ENCODE measurements at places on chromosomes 1 and 21. TPM values are rescaled to one million over a fixed set of nuclear protein-coding genes. Genes with fewer than 3 reads are reported as not detected.

The TFF3 gene
- not detected for total RNA-seq

The CCDC27 gene
- not detected for total RNA-seq

DNA sequence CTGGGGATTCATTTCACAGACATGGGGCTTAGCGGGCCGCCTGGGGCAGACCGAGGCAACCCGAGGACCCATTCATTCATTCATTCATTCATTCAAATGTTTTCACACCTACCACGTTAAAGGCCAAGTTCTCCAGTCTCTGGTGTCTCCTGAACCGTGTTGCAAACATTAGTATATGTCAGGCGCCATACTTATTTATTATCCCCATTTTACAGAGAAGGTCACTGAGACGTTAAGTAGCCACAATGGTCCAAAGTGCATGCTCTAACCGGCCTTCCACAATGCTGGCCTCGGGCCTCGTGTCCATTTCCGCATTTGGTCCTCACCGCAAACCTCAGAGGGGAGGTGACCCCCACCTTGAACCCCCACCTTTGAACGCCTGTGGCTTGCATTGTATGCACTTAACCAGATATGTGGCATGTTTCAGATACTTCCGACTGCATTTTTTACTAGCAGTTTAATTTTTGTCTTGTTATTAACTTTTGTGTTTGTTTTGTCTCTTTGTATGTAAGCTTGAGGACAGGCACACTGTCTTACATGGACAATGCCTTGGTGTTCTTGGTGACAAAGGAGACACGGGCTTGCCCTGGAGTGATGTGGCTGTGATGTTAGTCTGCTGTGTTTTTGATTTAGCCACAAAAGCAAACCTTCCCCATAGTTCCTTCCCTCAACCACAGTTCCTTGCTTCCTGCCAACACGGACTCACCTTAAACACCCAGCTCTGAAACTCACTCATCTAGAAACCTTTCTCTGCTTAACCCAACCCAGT lies 1.2 kb upstream of the IFFO2 start:
- no peak for DNase-seq

The CDK18 gene
- not detected for total RNA-seq

DNA sequence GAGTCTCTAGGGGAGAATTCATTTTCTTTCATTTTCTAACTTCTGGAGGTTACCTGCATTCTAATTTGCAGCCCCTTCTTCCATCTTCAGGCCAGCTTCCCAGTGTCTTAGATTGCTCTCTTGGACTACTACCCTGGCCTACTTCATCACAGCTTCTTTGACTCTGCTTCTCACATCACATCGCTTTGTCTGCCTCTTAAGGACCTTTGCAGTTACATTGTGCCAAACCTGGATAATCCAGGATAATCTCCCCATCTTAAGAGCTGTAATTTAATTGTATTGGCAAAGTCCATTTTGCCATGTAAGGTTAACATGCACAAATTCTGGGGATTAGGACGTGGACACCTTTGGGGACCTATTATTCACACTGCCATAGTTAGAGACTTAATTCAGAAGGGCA lies 18.4 kb downstream of the RNF2 start:
- no peak for DNase-seq

The KCNJ10 gene
- not detected for total RNA-seq

The LCE1C gene
- not detected for total RNA-seq

- no peak for DNase-seq
These were observed 3881.0 kb downstream of the SRGAP2C start for GRCh38 chr1:125065821-125066180.

The GRIK1 gene
- not detected for total RNA-seq

The UTP25 gene
- 5.6 TPM for total RNA-seq

DNA sequence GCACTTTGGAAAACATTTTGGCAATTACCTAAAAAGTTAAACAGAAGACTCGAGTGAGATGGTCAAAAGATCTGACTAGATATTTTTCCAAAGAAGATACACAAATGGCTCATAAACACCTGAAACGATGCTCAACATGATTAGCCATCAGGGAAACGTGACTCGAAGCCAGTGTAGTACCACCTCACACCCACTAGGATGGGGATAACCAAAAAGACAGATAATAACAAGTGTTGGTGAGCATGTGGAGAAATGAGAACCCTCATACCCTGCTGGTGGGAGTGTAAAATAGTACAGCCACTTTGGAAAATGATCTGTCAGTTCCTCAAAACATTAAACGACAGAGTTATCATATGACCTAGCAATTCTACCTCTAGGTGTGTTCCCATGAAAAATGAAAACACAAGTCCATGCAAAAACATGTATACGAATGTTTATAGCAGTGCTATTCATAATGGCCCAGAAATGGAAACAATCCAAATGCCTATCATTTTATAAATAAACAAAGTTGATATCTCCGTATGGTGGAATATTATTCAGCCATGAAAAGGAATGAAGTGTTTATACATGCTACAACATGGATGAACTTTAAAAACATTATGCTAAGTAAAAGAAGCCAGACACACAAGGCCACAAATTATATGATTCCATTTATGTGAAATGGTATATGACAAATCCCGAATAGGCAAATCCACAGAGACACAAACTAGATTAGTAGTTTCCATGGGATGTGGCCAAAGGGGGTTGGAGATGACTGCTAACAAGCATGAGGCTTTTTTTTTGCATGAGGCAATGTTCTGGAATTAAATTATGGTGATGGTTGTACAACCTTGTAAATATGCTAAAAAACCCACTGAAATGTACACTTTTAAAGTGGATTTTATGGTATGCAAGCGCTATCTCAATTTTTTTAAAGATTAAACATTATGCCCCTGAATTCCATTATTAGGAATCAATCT lies 625.3 kb downstream of the KIF26B start:
- DNase-seq, result no peak

GRCh38 chr21:25878344-25878743 lies 143.6 kb downstream of the GABPA start:
- DNase-seq, result no peak

DNA sequence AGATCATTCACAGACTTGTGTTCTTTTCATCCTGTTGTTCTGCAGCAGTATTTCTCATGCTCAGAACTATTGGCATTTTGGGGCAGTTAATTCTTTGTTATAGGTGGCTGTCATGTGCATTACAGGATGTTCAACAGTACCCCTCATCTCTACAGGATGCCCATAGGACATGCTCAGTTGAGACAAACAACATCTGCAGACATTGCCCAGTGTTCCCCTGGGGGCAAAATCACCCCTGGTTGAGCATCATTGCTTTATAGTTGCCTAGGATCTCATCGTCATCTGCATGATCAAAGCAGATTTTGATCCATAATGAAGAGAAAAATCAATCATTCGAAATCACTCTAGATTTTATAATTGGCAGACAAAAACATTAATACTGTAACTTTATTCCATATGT lies 222.5 kb upstream of the CACYBP start:
- no peak for DNase-seq

- no peak for DNase-seq
These were observed 84.6 kb downstream of the LRRN2 start for GRCh38 chr1:204600968-204601367.

GRCh38 chr1:44076066-44076465 lies 42.6 kb upstream of the KLF17 start:
- DNase-seq, result no peak

DNA sequence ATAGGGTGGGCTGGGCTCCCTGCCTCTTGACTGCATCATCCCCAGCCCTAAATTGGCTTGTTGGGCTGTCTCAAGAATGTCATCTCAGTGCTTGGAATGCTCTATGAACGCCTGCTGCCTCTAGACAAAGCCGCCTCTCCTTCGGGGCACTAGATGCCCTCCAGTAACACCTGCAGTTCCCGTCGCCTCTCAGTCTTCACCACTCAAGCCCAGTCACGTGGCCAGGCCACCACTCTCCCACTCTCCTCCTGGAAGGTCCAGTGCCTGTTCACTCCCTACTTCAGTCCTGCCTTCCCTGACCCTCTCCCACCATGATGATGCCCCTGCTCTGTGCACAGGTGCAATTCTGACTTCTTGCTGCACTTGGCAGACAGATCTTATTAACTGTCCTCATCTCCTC lies 7.0 kb downstream of the TAS1R2 start:
- no peak for DNase-seq

The CFAP45 gene
- total RNA-seq, result 0.32 TPM

The DIPK1A gene
- 0.53 TPM for total RNA-seq

DNA sequence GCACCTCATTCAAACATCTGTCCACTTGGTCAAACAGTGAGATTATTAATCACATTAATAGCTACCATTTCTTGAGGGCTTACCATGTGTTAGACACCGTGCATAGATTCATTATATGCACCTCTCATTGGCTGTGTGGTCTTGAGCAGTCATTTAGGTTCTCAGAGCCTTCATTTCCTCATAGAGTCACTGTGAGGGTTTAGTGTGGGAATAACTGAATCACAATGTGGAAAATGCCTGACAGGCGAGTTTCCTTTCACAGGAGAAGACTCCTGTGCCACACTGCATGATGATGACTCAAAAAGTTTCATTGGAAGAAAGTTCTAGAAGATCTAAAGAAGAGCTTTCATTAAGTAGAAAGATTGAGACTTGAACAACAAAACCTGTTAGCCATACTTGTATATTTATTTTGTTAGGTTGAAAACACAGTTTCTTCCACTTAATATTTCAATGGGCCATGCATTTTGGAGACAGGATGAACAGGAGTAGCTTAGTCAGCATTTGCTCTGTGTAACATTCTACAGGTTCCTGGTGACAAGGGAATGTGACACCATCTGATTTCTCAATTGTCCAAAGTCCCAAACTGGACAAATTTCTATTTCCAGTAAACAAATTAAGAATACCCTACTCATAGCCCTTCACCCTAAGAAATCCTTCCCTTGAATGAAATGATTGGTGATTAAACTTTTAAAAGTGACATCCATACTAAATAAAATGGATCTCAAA lies 45.7 kb downstream of the FYB2 start:
- DNase-seq, result no peak

DNA sequence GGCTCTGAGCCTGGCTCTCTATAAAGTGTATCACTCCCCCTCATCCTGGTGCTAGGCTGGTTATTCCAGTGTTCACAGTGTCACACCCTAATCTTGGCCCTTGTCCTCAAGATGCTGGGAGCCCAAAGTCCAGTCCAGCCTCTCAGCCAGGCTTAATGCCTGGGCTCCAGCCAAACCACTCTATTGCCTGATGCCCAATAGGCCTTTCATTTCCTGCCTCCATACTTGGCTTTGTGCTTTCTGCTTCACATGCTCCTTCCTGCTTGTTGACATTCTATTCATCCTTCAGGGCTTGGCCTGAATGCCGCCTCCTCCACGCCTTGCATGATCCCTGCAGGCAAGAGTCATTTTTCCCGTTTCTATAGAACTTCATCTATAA lies 1.7 kb downstream of the KLHDC8A start:
- no peak for DNase-seq

The HSD11B1 gene
- 0.07 TPM for total RNA-seq

The GJA4 gene
- 29.6 TPM for total RNA-seq

GRCh38 chr1:199163267-199163666 lies 524.4 kb downstream of the PTPRC start:
- no peak for DNase-seq

DNA sequence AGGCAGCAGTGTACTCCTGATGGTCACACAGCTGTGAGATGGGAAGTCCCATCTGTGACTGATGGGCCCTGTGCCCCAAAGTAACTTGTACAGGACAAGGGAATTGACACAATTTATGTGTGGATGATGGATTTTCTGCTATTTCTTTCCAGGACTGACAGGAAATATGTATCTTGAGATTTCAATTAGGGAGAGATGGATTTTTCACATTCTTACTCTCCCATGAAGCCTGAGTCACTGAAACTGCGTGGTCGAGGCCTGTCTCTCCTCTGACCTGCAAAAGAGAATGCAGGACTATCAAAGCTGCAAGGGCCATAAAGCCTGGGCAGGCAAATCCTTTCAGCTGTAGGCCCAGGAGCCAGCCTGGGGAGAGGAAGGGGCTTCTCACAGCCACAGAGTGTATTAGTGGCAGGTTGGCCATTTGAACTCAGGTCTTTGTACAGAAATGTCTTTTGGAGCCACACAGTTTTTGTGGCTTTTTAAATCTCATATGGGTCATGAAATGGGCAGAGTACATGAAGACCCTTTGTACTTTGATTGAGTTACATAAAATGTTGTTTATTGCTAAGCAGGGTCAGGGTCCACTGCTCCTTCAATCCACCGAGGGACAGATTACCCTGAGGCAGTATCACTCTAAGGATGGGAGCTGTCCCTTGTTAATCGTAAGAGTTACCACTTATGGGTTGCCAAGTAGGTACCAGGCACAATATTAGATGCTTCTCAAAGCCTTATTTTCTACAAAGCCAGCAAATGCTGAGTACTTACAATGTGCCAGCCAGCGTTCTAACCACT lies 14.8 kb downstream of the ALX3 start:
- DNase-seq, result no peak

DNA sequence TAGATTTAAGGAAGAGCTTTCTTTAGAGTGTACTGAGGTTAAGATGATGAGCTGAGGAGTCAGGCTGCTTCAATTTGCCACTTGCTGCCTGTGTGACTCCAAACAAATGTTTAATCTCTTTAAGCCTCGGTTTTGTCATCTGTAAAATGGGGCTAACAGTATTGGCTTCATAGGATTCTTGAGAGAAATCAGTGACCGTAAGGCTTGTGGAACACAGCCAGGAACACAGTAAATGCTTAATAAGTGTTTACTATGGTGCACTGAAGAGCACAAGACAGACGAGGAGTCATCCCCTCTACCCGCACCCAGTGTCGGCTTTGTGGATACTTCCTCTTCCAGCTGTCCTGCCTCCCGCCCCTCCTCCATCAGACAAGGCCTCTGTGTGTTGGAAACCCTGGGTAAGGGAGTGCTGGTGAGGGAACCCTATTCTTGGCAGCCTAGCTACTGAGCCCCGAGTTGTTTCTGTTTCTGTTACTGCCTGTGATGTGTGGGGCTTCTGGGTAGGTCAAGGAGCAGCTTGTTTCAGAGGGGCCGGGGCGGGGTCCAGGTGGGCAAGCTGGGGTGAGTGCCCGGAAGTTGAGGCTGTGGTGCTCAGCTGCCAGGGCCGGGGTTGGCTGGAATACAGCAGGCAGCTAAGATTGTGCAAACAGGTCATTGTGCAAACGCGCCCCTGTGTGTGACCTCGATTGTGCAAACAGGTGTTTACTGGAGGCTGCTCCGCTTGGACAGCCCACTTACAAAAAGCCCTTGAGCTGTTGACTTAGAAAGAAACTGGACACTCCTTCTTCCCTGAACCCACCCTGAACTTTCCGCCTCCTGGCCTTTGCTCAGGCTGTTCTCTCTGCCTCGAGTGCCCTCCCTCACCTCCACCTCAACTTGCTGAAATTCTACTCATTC lies 4.0 kb upstream of the CSF3R start:
- no peak for DNase-seq

The OR2AJ1 gene
- not detected for total RNA-seq
